ENCODE measurements at places on chromosomes 11 and 22.

DNA sequence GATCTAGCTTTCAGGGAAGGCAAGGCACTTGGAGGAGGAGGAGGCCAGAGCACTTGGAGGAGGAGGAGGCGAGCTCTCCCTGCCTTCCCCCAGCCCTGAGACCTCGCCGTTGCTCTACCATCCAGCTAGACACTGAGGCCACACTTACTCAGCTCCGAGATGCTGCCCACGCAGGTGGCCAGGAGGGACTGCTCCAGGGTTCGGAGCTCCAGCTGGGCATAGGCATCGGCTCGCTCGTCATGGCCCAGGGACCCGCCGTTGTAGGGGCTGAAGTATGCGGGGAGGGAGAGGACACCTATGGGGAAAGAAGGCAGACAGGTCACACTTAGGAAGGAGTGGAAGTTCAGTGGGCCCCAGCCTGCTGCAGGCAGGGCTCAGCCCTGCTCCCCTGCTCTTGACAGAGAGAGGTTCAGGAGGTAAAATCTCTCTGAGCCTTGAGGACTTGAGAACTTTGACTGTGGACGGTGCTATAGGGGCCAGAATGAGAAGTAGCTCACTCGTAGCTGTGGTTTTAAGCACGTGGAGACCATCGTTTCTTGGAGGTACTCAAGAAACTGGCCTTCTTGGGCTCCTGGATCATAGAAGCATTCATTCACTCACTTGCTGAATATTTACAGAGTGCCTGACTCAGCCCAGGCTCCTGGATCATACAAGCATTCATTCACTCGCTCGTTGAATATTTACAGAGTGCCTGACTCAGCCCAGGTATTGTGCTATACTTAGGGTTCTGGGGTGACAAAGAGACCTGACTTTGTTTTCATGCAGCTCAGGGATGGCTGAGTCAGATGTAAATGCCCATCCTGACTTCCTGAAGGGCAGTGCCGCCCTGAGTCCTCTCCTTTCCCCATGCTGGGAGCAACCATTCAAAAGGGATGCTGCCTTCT, 99.2 kb downstream of the NAT10 start:
- DNase-seq = no peak

GRCh38 chr11:126914941-126915340, 85.6 kb downstream of the KIRREL3 start:
- no peak for DNase-seq

- DNase-seq = no peak
Observed at GRCh38 chr11:111370902-111371578, 8.0 kb downstream of the POU2AF1 start.

- DNase-seq = no peak
Observed at GRCh38 chr11:75151346-75152047, 590 bp downstream of the SLCO2B1 start.

DNA sequence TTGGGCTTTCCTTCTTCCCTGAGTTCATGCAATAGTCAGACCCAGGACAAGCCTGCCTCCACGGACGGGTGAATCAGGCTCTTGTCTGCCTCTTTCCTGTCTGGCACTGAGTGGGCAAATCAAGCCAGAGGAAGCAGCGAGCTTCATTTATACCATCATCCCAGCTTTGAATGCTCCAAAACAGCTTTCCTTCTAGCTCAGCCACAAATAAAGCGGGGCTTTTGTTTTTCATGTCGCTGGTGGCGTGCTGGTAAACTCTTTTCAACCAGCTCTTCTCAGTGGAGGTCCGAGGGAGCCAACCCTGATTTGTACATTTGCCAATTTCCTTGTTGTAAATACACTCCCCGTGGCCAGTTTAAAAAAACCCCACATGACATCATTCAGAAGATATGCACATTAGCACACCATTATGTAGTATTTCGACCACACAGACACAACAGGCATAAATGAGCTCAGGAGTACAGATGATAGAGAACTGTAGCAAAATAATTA, 8.6 kb downstream of the C11orf91 start:
- no peak for DNase-seq

- DNase-seq = no peak
Observed at GRCh38 chr11:55714982-55715888, 53.2 kb downstream of the OR4C6 start.

DNA sequence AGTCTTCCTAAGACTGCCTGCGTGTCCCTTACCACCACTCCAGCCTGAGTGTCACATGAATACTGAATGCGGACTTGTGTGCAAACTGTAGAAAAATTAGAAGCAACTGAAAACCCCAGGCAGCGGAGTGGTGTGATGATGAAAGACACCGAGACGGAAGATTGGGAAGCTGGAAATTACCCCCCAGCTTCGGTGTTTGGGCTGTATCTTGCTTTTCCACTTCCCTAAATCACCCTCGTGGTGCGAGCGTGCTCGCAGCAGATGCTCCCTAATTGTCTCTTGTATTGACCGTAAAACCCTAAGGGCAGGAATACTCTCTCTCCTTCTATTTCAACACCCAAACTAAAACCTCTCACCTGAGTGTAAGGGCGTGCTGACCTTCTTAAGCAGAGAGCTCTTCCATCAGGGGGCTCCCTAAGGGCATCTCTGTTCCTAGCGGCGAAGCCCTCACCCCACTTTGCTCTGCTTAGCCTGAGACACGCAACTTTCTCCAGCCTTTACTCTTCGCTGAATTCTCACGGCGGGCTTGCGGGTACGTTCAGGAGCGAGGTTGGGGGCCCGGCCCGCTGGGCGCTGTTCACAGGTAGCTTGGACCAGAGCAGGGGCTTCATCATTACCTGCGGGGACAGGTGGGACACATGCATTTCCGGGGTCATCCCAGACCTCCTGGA, 62.4 kb downstream of the CRYBB2 start:
- no peak for DNase-seq

- no peak for DNase-seq
Observed at GRCh38 chr11:71338801-71339395, 86.5 kb upstream of the SHANK2 start.

GRCh38 chr11:126680131-126680530, 320.4 kb downstream of the KIRREL3 start:
- DNase-seq = no peak

- DNase-seq = no peak
Observed at GRCh38 chr11:23202611-23203010, 342.3 kb upstream of the CCDC179 start.

- no peak for DNase-seq
Observed at GRCh38 chr11:46353698-46354097, 6.4 kb downstream of the DGKZ start.

DNA sequence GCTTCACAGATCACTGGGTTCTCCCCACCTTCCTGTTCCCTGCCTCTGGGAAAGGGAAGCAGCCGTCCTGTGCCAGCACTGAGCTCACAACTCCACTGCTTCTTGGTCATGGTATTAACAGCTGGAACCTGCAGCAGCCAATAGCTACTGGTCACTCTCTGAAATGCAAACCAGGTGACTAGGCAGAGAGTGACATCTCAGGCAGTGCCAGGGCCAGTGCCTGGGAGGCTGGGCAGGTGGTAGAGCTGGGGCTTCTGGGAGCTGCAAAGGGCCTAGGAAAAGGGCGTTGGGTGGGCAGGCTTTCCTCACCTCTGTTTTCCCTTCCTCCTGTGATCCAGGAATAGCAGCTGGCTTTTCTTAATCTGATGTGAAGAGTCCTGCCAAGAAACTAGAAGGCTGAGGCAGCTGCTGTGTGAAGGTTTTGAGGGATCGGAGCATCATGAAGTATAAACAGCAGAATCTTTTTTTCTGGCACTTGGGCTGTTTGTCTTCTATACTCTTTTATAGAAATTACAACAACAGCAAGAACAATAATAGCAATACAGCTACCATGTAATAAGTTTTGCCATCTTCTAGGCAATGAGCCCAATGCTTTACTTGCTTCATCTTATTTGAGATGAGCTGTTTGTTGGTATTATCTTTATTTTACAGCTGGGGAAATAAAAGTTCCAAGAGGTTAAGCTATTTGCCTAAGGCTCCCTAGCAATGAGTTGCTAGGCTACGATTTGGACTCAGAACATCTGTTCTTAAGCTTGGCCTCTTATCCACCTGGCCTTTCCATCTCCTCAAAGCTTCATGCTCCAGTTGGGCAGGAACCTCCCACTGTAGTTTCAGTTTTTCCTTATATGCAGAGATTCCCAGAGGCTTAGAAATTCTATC, 22.0 kb upstream of the CD44 start:
- DNase-seq = no peak

DNA sequence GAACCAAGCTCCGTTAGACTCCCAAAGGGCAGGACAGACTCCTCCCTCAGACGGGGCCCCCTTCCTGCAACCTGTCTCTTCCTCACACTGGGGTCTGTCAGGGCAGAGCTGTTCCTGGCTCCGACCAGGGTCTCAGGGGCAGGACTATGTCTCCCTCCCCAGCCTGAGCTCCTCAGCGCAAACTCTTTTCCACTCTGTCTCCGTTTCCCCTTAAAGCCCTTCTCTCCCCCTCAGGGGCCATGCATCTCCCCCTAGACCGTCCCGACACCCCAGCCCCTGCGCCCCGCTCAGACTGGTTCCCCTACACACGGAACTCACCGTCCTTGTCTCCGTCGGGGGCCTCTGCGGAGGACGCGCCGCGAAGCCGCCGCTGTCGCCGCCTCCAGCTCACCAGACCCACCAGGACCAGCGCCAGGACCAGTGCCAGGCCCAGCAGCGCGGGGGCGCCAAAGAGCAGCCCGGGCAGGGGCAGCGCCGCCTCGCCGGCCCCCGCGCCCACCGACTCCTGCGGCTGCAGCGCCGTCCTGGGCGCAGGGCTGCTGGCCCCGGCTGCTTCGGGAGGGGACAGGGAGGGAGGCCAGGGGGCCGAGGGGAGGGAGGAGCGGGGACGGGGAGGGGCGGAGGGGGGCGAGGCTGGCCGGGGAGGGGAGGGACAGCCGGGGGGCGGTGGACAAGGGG, 684 bp downstream of the TNFRSF13C start:
- peak; percentile 88 for DNase-seq

DNA sequence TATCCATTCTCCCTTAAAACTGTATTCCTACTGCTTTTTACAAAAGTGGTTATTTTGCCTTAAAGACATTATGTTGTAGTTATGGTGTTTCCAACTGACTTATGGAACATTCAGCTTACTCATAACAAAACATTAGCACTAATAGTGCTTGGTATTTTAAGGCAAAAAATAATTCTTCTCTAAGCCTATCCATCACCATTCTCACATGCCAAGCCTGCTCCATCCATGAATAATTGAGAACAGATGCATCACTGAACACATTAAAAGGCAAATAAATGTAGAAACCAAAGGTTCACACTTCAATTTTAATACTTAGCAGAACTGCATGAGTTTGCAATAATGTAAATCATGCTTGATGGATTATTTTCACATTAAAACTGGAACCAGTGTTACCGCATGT, 42.3 kb upstream of the DDI1 start:
- DNase-seq = no peak

DNA sequence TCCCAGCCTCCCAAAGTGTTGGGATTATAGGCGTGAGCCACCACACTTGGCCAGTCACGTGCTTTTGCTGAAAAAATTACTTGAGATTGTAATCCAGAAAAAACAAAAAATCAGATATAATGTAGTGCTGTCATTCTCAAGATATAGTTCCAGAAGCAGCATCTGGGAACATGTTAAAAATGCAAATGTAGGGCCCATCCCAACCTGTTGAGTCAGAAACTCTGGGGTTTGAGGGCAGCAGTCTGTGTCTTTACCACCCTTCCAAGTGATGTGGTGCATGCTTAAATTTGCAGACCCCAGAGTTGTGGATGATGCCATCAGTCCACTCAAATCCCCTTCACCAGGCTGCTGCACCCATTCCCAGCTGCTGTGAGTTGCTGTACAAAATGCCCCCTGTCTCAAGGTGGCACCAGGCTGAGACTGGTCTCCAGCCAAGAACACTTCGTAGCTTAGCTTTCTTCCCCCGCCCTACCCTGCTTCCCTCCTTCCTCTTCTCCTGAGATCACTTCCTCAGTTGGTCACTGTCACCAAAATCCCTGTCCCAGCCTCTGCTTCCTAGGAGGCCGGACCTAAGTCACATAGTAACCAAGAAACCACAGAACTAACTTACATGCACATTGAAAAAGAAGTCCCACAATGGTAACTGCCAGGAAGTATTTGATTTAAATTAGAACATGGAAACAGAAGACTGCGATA, 18.2 kb upstream of the ARRB1 start:
- no peak for DNase-seq

DNA sequence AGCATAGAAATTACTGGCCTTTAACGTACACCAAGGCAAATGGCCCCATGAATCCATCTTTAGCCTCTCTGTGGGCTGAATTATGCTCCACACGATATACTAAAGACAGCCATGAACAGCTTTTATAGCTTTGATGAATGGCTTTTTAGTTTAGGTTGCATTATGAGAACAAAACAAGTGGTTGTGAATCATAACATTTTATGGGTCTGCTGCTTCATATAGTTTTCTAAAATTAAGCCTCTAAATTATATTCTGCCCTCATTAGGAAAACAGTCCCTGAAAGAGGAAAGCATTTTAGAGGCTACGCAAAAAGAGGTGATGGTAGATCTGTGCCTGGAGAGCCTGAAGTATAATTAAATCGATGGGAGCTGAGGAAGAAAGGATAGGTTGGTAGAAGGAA, 221.3 kb downstream of the CADM1 start:
- DNase-seq = no peak

DNA sequence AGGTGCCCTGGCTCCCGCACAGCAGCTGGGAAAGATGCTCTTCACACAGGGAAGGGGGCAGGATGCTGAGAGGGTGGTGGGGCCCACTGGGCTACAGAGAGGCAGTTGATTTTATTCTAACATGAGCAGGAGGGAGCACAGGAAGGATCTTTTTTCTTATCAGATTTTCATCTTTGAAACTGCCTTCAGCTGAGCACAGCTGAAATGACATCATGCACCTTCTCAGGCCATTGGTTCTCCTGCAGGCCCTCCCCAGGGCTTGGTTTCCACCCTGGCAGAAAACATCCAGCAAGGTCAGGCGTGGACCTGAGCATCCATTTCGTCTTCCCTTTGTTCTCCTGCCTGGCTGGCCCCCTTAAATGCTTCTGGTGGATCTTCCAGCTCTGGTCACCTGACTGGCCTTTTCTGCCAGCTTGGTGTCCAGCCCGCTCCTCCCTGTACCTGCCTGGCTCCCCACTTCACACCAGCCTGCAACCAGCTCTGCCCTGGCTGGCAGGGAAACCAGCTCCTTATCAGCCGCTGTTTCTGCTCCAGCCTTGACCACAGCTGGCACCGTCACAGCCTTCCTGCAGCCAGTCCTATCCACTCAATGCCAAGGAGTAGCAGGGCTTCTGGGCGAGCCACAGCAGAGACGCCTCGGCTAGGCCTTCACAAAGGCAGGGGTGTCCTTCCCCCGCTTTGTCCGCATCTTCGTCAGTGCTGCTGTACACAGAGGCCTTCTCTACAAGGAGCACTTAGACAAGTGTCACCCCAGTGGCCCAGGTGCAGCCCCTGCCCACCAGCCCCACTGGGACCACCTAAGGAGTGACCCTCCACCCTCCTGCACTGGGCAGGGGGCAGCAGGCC, 36.5 kb downstream of the TOM1 start:
- no peak for DNase-seq

- DNase-seq = no peak
Observed at GRCh38 chr11:6350043-6350442, 29.7 kb upstream of the CAVIN3 start.

DNA sequence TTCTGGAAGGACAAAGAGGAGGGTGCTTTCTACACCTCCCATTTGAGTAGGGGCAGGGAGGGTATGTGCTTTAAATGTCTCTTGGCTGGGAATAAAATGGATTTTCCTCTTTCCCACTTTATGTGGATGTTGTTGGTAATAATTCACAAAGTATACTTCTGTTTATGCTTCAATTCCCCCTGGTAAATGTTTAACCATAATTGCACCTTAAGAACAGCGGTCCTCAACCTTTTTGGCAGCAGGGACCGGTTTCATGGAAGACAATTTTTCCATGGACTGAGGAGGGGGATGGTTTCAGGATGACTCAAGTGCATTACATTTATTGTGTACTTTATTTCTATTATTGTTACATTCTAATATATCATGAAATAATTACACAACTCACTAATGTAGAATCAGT, 4.0 kb upstream of the TP53AIP1 start:
- no peak for DNase-seq

GRCh38 chr11:63667995-63668795, 3.0 kb downstream of the ATL3 start:
- DNase-seq = no peak

Measured in naive thymus-derived CD8-positive, alpha-beta T cell (primary cell).